Stimulated activated CD4-positive, alpha-beta T cell treated with anti-CD3 and anti-CD28 coated beads, Interleukin-12 subunit alpha, Interleukin-12 subunit beta, amount 100 ng/mL, for 4 hours (primary cell): ENCODE measurements at places on chromosomes 7 and 10.

GRCh38 chr7:50656141-50656895, 91.1 kb upstream of the DDC start:
- no peak for DNase-seq

- DNase-seq: no peak
Measured at GRCh38 chr7:122067077-122067476, 77.0 kb downstream of the AASS start.

DNA sequence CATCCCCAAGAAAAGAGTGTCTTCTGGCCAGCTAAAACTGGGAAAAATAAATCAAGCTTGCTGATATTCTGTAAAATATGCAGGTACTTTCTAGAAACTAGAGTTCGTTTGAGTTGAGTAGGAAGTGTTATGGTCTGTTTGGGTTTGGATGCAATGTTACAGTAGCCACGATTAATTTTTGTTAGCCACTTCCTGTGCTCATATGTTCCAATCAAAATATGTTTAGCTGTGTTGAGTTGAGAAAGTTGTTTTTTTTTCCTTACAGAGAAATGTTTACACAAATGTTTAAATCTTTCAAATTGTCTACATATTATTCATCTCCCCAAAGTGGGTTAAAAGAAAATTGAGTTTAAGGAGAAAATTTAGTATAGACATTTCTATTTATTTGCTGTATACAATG, 11.3 kb upstream of the LAMB1 start:
- no peak for DNase-seq

- DNase-seq: no peak
Measured at GRCh38 chr7:32453341-32454011, 36.7 kb downstream of the LSM5 start.

DNA sequence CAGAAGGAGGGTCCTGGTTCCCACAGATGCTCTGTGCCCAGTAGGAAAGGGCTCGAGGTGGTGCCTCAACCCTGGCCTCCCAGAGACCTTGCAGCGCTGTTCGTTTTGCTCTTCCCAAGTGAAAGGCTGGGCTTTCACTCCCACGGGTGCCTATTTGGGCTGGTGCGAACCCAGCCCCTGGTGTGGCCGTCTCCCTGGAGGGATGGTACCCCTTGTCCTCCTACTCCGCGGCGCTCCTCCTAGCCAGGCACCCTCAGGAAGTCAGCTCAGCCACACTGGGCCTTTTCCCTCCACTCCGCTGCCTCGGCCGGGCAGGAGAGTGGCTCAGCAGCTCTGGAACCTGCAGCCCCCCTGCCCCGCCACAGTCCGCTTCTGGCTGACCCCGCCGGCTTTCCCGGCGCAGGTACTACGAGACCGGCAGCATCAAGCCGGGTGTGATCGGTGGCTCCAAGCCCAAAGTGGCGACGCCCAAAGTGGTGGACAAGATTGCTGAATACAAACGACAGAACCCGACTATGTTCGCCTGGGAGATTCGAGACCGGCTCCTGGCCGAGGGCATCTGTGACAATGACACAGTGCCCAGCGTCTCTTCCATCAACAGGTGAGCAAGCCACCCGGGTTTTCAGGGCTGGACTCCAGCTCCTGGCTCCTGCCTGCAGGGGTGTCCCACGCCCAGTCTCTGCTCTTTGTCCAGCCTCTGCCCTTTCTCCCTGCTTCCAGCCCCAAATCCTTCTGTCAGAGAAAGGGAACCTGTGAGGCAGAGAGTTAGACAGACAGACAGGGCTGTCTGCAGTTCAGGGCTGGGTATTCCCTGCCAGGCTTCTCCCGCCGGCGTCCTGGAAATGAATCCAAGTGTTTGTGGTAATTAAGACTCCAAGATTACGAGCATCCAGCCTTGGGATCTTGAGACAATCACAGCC, 5.2 kb downstream of the PAX2 start:
- DNase-seq: no peak

DNA sequence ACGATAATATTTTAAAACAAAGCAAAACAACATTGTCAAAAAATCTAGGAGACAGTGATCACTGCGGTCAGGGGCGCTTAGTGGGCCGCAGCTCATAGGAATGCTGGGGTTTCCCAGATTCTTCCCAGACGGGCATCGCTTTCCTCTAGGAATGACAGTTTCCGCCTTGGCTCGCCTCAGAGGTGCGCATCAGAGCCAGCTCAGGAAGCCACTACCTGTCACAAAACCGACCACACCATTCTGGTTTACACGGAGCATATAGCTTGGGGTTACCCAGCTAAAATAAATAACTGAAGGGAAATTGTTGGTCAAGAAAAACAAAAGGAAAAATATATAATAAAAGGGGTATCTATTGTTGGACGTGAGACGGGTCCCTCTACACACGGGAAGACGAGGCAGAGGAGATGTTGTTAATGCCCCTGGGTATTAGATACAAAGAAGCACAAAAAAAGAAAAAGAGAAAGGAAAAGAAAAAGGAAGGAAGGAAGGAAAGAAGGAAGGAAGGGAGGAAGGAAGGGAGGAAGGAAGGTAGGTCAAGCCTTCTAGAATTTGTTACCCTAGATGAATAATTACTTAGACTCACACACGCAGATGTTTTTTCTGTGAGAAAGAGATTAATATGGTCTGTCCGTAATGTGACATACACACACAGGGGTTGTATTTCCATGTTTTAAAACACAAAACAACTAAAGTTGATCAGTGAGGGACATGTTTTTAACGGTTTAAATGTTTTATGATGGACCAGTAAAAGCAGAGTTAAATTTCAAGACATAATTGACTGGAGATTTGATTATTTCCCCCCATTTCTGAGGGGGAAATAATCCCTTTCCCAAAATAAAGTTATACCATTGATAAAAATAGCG, 292.4 kb upstream of the NFE2L3 start:
- no peak for DNase-seq

DNA sequence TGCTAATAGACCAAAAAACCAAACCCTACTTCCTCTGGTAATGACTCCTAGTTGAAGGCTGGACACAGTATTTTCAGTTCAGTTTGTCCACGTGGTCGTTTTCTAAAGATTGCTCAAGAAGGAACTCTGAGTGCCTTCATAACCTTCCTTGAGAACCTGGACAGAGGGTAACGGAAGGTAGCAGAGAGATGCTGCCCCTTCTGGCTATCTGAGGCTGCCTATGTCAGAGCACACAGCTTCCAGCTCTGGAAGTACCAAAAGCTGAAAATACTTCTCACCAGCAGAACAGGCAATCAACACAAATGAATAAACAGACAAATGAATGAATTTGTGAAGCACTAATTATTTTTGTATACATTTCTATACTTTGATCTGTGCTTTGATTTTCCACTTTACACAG, 85.2 kb downstream of the AMPH start:
- no peak for DNase-seq

DNA sequence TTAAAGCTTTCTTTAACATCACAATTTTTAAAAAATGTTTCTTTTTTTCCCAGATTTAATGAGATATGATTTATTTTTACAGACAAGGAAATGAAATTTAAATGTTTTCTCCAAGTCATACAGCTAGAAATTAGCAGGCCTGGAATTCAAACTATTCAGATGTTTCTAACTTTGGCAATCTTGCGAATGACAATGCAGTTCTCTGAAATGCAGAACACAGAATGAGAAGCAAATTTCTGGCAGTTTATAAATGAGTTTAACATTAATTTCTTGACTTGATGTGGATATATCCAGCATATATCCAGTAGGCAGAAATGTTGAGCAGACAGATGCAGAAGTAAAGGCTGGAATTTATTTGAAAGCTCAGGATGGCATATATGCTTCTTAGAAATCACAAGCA, 227.5 kb downstream of the THSD7A start:
- DNase-seq: no peak

- DNase-seq: no peak
Measured at GRCh38 chr7:477626-478220, 41.9 kb downstream of the PDGFA start.

DNA sequence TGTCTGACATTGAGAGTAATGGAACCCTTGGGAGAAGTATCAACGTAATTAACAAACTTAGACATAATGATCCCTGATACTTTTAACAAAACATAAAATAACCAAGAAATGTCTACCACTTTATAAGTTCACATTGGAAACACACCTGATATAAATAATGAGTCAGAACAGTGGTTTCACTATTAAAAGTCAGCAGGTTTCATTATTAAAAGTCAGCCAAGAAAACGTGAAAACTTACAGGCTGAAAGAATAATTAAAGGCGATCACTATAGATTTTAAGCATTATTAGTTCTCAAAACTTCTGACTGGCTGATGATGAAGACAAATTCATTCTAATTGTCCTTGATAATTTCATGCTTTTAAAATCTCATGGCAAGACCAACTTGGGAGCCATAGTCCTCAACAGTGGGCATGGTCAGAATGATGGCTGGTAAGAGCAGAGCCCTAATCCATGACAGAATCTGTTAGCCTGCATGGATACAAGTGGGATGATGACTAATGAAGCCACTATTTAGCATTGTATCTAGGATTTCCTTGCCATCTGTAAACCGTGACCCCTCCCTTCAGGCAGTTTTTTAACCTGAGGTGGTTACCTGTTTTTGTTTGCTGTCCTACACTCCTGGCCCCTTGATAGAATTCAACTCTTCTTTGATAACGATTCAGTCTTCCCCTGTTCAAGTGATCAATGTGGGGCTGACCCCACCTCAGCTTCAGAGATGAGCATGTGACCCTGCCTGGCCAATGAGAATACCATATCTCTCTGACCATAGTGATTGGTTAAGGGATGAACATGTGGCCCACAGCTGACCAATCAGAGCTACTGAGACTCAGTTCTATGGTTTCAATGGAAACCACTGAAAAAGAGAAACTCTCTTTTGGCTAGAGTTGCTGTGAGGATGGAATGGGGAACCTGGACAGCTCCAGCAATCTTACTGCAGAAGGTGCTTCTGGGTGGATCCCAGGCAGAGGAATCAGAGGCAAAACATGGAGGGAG, 151.0 kb downstream of the PLPP4 start:
- DNase-seq: no peak

GRCh38 chr10:69757553-69758309, 44.0 kb upstream of the COL13A1 start:
- DNase-seq: no peak

- no peak for DNase-seq
Measured at GRCh38 chr10:96283351-96283750, 12.0 kb upstream of the BLNK start.

- no peak for DNase-seq
Measured at GRCh38 chr10:71211775-71212317, 524 bp upstream of the UNC5B start.

- no peak for DNase-seq
Measured at GRCh38 chr7:7103343-7104313, 78.7 kb upstream of the C1GALT1 start.

- peak; percentile 35 for DNase-seq
Measured at GRCh38 chr10:110460111-110460809, 37.4 kb upstream of the DUSP5 start.

- no peak for DNase-seq
Measured at GRCh38 chr10:18364987-18365775, 225.0 kb downstream of the CACNB2 start.

DNA sequence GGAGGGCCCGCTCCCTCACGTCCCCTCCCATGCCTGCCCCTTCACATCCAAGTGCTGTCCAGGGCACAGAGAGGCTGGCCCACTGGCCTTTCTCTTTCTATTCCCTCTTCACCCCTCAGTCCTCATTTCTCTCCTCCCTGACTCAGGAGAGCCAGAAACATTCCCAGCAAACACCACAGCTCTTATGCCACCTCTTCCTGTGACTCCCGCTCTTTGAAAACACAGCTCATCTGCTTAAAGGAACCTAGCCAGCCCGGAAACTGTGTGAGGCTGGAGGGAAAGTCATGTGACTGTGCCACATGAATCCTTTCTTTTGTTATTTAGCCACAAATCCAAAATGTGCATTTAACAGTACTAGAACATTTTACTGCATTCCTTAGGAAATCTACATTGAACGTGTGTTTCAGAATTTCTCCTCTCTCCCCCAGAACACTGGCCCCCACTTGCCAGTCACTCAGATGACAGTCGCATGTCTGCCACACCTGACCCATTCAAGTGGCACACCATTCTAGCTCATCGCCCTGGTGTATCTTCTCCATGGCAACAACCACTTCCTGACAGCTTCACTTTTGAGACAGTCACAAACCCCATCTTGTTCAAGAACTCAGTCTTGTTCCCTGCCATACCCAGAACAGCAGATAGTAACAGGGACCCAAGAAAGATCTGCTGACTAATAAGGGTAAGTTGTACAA, 42.8 kb downstream of the GRB10 start:
- DNase-seq: peak; percentile 5

DNA sequence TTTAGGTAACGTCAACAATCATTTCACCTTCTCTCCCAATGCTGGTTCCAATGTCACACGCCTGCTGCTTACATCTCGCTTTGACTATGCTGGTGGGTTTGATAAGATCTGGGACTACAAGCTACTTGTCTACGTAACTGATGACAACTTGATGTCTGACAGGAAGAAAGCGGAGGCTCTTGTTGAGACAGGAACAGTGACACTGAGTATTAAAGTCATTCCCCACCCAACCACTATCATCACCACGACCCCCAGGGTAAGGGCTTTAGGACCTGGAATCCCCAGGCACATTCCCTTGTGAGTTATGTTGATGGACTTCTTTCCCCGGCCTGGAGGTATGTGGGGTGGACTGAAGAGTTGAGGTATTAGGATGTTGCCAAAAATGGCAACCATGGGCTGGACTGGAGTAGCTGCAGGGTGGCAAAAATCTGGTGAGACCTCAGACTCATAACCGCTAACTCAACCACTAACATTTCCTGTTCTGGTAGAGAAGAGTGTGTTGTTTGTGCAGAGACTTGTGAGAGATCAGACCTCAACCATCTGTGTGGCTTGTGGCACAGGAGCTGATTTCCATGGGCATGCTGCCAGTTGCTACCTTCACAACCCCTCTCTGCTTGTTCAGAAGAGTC, 59.2 kb downstream of the CDHR3 start:
- no peak for DNase-seq

- no peak for DNase-seq
Measured at GRCh38 chr7:65975814-65976445, 6.1 kb downstream of the GUSB start.

DNA sequence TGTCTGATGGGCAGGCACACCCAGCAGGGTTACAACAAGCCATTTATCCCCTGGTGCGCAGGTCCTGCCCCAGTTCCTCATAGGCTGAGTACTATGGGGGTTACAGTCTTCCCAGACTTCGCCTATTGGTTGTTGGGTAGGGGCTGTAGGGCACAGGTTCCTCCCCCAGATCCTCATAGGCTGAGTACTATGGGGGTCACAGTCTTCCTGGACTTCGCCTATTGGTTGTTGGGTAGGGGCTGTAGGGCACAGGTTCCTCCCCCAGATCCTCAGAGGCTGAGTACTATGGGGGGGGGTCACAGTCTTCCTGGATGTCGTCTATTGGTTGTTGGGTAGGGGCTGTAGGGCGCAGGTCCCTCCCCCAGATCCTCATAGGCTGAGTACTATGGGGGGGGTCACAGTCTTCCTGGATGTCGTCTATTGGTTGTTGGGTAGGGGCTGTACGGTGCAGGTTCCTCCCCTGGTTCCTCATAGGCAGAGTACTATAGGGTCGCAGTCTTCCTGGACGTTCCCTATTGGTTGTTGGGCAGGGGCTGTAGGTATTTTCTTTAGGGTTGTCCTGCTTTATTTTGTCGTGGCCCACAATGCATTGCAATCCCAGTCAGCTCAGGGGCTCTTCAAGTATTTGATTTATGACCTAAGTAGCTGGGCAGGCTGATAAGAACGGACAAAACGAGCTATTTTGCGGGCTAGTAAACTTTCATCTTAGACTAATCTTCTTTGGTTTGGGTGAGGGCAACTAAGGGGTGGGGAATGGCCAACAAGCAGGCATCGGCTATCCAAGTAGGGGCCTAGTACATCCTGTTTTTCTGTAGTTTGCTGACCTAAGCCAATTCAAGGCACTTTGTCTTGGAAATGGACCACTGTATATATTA, 3.4 kb downstream of the LRRC27 start:
- no peak for DNase-seq
